ENCODE measurements at places on chromosomes 1 and 21.

DNA sequence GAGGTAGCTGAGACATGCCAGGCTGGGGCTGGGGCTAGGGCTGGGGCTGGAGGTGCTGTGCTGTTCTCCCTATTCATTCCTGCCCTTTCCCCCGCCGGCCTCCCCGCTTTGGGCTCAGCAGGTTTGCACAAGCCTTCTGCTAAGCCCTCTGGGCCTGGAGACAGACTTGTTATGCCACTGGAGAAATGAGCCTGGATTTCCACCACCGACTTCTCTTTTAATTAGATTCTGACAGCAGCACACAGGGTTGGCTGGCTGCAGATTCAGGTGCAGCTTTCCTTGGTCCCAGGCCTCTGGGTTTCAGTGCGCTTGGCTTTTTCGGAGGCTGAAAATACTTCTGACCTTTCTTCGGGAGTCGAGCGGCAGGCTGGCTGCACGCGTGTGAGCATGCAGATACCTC, 71.5 kb upstream of the ACTL8 start:
- no peak for DNase-seq

DNA sequence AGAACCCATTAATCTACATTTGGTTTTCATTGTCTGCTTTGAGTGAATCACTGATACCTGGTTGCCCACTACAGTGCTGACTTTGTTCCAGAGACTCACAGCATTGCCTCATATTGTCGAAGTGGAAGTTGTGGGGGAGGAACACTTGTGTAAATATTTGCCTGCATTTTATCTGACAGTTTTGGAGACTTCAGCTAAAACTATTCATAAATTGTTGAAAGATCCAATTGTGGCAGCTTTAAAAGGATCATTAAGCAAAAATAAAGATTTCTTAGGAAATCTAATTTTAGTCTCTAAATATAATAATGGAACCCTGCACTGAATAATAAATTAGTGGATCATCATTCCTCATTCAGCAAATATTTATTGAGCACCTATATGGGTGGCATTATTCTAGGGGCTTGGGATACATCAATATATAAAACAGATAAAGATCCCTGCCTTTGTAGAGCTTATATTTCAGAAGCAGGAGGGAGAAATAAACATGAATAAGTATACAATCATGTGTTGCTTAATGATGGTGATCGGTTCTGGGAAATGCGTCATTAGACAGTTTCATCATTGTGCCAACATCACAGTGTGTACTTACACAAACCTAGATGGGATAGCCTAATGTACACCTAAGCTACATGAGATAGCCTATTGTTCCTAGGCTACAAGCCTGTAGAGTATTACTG, 73.5 kb downstream of the OSBPL9 start:
- no peak for DNase-seq

- no peak for DNase-seq
These were observed 399.9 kb upstream of the RUNX1 start for GRCh38 chr21:35448876-35449599.

- DNase-seq, result no peak
These were observed 26.2 kb upstream of the C1orf105 start for GRCh38 chr1:172394141-172394751.

DNA sequence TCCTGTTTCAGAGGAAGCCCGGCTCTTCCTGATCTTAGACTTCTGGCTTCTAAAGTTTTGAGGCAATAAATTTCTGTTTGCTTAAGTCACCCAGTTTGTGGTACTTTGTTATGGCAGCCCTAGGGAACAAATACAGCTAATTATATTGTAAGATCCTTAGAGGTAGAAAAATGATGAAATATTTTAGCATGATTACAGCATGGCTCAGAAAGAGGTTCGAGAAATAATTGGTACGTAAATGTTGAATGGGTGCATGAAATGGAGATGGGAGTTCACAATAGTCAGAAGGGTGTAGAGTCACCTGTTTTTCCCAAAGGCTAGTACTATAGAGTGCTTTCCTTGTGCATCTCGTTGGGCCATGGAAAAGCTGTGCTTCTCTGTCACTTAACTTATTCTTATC, 123.5 kb downstream of the RUNX1 start:
- no peak for DNase-seq

- DNase-seq, result no peak
These were observed 16.9 kb downstream of the MATN1 start for GRCh38 chr1:30706528-30706927.

DNA sequence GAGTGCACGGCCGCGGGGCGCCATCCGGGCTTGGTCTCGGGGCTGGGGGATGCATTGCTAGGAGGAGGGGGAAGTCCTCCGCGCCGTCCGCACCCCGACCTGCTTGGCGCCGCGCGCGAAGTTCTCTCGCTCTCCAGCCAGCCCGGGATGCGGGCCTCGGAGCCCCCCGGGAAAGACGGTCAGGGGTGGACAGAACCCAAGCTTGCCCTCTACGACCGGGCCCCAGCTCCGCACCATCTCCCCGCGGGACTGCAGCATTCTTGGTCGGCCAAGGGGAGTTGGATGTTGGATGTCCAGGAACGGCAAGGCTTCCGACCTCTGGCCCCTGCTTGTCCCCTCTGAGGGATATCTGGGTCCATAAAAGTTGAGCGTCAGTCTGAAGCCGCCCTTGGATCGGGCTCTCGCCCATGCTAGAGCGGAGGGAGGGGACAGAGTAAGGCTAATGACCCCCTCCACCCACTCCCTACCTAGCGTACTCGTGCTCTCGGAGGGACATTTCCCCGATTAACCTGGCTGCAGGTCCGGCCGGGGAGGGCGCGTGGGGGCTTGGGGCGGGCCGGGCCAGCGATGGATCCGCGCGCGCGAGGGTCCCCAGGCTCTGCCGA, 522 bp downstream of the DISP3 start:
- no peak for DNase-seq

DNA sequence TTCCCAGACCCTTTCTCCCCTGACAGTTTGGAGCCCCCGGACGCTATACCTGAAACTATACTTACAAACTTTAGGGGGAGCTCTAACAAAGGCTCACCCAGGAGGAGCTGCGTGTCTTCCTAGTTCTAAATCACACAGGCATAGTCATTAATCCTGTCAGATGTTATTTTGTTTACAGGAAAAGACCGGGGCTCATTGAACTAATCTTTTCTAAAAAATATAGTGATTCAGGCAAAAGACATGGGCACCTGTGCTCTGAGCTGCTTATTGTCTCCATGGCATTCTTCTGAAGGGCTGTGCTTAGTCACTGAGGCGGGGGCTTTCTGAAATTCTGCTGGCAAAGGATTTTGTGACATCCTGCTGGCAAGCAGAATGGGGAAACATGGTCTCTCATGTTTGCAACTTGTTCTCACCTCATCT, 1577.0 kb downstream of the NCAM2 start:
- no peak for DNase-seq

DNA sequence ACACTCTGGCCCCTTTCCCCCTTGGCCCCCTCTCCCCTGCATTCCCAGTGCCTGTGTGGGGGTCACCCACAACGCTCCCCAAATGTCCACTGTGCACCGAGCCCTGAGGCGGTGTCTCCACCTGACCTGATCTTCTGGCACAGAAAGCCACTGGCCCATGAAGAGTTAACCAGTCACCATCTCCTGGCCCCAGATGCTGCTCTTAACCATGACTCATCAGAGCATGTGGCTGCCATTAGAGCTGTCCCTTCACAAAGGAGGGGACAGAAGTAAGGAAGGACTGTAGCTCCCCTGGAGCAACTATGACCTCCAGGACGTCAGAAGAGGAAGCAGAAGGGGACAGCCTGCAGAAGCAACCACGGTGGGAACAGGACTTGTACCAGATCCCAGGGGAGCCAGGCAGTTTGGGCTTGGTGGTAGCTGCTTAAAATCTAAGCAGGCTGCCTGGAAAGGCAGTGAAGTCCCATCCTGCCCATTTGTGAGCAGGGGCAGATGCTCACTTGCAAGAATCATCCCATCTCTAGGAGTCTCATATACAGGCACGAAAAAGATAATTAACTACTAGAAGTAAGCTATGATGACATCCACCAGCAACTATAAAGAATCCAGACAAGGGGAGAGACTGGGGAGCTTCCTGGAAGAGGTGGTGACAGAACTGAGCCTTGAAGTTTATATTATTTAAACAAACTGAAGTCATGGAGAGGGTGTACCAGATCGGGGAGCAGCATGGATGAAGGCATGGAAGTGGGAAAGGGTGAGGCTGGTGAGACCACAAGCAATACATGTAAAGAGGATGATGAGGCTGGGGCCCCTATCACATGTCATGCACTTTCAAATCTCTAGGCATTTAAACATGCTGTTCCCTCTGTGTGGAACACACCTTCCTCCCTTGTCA, 1.1 kb upstream of the TTC39A start:
- DNase-seq, result no peak

DNA sequence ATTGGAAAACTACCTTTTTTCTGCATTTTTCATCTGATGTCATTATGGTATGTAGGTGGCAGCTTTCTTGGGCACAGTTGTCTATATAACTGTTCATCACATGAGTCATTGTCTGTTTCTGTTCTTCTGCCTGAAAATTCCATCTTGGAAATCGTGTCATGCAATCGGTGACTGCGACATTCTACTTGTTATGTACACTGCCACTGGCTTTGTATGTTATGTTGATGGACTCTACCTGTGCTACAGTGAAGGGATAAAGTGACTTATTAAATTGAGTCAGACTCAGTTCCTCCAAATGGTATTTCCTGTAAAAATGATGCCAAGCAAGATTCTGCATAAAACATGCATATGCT, 8.6 kb downstream of the SMAP2 start:
- no peak for DNase-seq

GRCh38 chr1:209850342-209850979, 22.7 kb downstream of the UTP25 start:
- no peak for DNase-seq

DNA sequence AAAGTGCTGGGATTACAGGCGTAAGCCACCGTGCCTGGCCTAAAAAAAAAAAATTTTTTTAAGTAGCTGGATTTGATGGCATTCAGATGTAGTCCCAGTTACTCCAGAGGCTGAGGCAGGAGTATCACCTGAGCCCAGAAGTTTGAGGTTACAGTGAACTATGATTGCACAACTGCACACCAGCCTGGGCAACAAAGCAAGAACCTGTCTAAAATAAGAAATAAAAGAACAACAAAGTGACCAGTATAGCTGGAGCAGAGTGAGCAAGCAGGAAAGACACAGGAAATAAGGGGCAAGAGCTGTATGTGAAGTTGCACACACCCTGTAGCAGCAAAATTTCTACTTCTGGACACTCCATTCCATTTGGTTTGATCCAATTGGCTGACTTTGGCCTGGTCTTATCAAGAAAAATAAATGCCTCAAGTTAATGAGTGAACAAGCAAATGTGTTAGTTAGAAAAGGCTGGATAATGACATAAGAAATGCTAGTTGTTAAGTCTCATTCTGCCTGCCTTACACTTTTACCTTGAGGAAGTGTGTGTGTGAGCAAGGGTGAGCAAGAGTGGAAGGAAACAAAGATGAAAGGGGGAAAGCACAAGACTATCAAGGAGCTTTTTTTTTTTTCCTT, 7.9 kb downstream of the ATP5IF1 start:
- DNase-seq, result no peak

GRCh38 chr1:186530109-186530508, 69.2 kb upstream of the PDC start:
- DNase-seq, result no peak

DNA sequence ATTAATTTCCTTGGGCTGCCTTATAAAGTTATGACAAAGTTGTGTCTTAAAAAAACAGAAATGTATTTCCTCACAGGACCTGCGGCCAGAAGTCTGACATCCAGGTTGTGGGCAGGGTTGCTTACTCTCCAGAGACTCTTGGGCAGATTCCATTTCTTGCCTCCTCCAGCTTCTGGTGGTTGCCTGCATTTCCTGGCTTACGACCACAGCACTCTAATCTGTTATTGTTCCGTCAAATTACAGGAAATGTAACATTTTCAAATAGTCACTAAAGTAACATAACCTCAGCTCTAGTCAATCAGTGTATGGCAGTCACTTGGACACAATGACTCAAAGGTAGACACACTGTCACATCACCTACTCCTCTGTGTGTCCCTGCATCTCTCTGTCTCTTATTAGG, 226.8 kb downstream of the DNAH14 start:
- no peak for DNase-seq

DNA sequence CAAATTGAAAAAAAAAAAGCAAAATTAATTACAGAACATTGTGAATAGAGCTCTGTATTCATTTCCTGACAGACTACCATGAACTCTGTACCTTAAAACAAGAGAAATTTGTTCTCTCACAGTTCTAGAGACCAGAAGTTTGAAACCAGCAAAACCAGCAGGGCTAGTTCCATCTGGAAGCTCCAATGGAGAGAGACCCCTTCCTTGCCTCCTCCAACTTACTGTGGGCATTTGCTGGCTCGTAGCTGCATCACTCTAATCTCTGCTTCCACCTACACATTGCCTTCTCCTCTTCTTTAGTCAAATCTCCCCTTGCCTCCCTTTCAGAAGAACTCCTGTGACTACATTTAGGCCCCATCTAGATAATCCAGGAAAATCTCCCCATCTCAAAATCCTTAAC, 56.5 kb downstream of the SYDE2 start:
- no peak for DNase-seq
